ENCODE measurements at places on chromosomes 2 and 18.
A peak's percentile ranks its signal among the peaks of the same experiment; 100 is the strongest.

DNA sequence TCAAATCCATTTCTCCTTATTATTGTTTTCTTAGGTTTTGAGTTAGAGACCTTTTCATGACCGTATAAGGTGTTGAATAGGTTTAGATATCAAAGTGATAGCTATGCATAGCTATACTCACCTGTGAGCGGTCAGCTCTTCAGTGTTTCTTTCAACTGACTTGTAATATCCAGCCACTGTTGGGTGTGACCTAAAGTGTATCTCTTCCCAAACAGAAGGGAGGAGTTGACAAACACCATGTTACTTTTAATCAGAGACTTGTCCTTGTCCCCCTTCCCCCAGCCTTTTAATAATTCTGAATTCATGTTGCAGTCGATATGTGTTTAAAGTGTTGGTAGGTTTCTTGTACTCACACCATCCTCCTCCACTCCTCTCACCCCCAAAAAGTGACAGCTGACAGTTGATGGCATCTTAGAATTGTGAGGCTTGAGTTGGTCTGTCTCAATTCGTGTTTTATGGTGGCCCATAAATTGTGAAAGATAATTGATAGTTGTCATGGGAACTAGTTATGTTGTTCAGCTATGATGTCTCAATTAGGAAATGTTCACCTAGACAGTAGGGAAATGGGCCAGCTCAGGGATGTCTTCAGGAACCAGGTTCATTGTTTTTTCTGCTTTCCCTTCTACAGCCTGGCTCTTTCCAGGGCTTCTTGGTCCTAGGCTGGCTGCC, 12.0 kb downstream of the NEDD4L start:
- DNase-seq: no peak

- no peak for DNase-seq
These were observed 28.6 kb upstream of the POU3F3 start for GRCh38 chr2:104825124-104825865.

DNA sequence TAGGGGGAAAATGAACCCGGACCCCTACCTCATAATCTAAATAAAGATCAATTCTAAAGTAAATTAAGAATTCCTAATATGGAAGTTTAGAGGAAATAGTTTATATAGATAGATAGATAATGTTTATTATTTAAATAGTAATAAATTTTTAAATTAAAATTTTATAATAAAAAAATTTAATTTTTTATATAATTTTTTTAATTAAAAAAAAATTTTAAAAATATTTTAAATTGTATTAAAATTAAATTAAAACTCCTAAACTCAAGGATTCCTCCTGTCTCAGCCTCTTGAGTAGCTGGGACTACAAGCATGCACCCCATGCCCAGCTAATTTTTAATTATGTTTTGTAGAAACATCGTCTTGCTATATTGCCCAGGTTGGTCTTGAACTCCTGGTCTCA, 186.9 kb upstream of the VRK2 start:
- DNase-seq: no peak

DNA sequence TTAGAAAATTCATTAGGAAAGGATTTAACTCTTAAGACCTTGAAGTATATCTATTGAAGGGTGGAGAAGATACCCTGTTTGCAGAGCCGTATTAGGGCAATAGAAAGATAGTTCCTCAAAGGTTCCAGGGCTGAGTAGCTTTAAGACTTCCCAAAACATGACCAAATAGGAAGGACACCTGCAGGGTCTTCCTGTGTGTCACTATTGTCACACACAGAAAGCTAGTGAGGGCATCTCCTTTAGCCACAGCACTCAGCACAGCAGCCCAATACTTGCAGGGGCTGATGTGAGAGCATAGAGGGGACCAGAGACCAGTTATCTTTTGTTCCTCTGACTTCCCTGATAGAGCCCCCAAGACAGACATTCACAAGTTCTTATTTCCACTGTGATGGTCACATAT, 93.7 kb downstream of the PAX3 start:
- no peak for DNase-seq

GRCh38 chr18:58221060-58221725, 177.2 kb downstream of the NEDD4L start:
- DNase-seq: peak; percentile 27

DNA sequence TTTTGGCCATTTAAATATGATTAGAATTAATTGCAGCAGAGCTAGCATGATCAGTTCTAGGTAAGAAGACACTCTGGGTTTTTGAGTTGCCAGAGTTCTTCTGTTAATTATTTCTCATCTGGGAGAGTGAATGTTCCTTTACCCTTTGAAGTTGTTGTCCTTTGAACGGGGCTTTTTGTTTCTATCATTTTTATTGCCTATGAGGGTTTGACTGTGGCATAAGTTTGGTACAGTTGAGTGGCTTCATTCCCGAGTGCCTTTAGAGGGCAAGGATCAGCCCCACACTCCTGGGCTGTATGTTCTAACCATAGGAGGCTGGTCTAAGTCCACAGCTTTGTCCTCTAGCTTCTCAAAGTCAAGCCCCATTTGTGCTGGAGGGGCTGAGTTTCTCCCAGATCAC, 804.3 kb downstream of the KCNJ3 start:
- DNase-seq: no peak

GRCh38 chr2:197777823-197778407, 7.2 kb downstream of the BOLL start:
- peak; percentile 36 for DNase-seq

- DNase-seq: no peak
These were observed 152.8 kb downstream of the DSC3 start for GRCh38 chr18:30889519-30890301.

DNA sequence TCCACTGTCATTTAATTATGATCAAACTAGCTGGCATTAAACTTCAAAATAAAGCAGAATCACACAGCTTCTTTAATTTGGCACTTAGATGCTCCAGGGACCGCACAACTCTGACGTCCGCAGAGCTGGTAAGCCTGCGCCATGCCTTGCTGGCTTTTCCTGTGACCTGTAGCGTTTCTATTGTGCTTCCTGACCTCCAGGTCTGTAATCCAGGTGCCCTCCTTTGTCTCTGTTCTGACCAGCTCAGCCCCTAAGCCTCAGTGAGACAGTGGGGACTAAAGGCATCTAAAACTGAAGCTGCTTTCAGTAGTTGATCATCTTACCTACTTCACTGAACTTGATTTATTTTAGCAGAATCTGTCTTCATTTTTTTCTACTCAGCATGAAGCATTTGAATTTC, 249.7 kb upstream of the RGPD4 start:
- DNase-seq: no peak

- no peak for DNase-seq
These were observed 113.9 kb downstream of the CCDC74A start for GRCh38 chr2:131641414-131642206.

DNA sequence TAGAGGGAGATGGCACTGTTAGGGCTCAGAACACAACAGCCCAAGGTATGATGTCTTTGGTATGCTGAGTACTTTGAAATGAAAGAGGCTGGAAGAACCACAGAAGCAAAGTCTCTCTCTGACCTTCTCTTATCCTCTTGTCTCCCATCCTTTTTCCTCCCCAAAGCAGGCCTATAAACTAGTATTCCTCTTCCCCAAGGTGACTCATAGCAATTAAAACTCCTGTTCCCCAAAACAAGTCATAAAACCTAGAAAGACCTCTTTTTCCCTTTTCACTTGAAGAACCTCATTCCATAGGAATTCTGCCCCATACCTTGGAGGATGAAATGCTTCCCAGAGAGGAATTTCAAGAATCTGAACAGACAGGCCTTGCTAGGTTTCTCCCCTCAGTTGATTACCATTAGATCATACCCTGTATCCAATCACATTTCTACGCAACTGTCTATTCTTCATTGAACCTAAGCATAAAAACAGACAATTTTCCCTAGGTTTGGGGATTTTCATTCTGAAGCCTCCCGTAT, 25.7 kb downstream of the MDH1 start:
- DNase-seq: peak; percentile 30

GRCh38 chr18:63095768-63096167, 223.8 kb downstream of the BCL2 start:
- DNase-seq: no peak

DNA sequence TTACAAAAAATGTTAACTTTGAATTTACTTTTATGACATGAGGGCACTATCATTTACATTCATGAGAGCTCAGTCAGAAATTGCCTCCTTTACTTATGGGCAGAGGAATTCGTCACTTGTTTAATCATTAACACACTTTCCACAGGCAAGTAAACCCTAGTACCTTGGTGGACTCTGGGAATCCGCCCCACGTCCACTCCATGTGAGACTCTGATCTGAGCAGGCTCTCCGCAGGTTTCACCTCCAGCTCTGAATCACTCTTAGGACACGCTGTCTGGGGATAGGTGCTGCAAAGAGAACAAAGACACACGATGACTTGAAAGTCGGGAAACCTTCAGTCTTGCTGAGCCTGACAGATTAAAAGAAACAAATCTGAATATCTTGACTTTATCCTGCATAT, 73.6 kb downstream of the LPIN2 start:
- no peak for DNase-seq

- no peak for DNase-seq
These were observed 18.9 kb downstream of the MBD5 start for GRCh38 chr2:148039783-148040182.

GRCh38 chr2:40646642-40647041, 194.8 kb upstream of the SLC8A1 start:
- DNase-seq: no peak

DNA sequence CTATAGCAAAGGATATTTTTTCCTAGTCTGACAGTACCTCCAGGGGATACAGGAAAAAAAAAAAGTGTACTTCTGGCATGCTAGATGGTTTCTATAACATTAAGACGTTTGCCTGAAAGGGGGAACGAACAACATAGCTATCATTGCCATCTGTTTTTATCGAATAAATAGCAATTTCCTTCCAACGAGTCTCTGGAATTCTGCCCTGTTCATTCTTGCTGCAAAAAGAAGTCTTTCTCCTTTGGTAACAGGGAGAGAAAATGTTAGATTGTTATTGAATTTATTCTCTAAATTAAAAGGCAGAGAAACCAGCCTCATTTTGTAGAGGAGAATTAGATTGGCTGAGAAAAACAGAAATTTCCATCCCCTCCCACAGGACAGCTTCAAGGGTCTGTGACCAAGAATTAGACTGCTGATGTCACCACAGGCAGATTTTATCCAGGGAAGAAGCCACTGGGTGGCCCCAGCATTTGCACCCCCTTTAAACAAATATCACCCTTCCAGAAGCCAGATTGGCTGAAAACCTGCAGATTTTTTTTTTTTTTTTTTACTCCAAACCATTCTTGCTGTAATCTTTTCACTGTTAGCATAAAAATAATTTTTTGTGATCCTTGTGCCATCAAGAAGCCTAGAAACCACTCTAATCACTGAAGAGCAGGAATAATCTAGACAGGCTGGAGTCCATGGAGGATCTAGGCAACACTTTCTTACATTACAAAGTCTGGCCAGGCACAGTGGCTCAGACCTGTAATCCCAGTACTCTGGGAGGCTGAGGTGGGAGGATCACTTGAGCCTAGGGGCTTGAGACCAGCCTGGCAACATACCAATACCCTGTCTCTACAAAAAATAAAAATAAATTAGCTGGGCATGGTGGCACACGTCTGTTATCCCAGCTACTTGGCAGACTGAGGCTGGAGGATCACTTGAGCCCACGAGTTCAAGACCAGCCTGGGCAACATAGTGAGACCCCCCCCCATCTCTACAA, 12.0 kb downstream of the WDFY1 start:
- peak; percentile 29 for DNase-seq

DNA sequence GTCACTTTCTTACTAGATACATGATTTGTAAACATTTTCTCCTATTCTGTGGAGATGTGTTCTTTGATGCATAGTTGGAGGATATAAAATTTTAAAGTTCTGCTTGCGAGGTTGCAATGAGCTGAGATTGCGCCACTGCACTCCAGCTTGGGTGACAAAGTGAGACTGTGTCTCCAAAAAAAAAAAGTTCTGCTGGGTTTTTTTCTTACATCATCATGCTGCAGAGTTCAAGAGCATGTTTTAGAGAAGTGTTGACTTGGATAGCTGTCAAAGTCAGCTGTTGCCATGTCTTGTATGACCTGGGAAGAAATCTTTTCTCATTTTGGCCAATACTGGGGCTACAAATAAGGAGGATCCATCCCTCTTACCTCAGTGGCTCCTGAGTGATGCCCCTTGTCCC, 71.3 kb downstream of the UGGT1 start:
- no peak for DNase-seq

DNA sequence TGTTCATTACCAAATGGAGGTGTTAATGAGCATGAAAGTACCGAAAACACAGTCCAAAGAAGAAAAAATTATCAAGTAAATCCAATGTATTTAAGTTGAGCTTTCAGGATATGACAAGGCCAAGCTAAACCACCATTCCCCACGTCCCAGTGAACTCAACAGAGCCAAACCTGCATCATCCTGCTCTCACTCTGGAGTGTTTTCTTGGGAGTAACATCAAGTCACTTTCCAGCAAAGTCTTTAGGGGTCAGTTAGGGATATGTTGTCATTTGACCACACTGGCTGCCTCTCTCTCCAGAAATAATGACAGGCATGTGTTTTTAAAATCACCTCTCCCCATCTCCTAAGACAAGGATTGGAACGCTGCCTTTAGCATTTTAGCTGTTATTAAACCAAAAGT, 140.5 kb downstream of the SRBD1 start:
- peak; percentile 7 for DNase-seq

DNA sequence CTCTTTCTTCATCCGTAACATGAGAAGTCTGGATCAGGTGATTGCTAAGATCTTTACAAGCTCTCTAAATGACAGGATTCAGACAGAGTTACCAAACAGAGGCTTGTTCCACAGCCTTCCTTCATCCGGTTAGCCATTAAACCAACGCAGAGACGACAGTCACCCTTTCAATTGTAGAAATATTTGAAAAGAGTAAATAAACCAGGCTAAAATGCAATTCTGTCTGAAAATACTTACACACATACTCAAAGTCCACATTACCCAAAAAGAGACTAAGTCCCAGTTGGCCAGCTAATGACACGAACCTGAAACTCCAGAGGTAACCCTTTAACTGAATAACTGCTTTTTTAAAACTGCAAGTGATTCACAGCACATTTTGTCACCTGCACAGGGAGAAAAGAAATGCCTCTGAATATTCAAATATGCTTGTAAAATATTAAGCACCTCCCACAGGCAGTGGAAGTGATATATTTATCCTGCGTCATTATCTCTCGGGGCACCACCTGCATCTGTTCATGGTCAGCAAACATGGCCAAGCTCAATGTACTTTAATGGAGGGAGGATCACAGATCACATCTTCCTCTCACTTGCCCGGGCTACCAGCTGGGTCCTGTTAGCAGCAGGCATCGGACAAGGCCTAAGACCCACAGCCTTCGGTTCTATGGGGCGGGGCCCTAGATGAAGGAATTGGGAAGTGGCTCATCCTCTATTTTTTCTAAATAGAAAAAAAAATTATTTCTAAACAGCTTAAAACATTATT, 38.8 kb upstream of the DNER start:
- DNase-seq: no peak

DNA sequence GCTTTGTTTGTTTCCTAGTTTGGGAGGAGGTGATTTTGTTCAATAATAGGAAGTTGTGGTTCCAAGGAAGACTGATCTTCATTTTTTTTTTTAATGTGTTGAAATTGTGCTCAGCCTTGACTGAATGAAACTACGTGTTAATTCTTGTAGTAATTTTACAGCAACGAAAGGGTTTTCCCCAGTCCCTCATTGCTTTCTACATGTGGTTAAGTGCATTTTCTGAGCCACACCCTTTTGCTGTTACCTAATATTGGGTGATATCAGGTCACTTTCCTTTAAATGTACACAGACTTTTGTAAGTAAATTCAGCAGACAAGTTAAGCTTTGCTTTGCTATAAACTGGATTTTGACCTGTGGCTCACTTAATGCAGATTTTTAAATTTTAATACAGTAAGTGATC, 73.6 kb downstream of the OTX1 start:
- no peak for DNase-seq

Data from skin of body (tissue), 3 donors.